ENCODE measurements at places on chromosomes 4 and X.
A peak's percentile ranks its signal among the peaks of the same experiment; 100 is the strongest.

DNA sequence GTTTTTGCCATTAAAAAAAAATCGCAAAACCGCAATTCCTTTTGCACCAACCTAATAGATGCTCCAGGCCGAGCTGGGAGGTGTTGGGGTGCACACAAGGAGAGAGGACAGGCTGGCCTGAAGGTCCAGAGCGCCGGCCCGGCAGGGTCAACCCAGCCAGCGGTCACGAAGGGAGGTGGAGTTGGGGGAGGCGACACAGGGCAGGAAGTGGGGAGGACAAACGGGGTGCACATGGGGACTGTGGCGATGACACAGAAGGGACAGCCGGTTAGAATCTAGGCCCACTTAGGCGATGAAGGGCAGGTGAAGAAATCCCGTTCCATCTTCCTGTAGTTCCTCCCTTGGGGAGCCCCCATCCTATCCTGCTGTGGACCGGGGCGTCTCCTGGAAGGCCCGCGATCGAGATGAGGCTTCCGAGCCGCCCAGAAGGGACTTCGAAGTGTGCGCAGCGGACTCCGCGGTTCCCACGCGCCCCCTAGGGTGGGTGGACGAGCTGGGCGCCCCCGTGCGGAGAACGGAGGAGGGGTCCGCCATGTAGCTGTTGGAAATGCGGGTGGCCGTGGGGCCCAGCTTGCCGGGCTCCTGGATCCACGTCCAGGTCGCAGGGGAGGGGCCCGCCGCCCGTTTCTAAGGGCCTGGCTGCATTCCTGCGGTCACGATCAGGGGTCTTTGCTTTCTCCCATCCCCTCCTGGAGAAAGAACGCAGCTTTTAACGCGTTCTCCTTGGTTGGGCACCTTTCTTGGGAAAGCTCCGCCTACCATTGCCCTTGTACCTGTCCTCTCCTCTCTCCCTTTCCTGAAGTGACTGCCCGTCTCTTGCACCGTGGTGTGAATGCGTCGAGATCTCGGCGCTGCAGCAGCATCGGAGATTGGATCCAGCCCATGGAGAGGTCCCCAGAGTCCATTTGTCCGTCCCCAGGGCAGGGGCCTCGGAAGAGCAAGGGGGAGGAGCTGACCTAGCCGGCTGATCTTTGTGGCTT, 17.0 kb upstream of the HPF1 start:
- no peak for DNase-seq

DNA sequence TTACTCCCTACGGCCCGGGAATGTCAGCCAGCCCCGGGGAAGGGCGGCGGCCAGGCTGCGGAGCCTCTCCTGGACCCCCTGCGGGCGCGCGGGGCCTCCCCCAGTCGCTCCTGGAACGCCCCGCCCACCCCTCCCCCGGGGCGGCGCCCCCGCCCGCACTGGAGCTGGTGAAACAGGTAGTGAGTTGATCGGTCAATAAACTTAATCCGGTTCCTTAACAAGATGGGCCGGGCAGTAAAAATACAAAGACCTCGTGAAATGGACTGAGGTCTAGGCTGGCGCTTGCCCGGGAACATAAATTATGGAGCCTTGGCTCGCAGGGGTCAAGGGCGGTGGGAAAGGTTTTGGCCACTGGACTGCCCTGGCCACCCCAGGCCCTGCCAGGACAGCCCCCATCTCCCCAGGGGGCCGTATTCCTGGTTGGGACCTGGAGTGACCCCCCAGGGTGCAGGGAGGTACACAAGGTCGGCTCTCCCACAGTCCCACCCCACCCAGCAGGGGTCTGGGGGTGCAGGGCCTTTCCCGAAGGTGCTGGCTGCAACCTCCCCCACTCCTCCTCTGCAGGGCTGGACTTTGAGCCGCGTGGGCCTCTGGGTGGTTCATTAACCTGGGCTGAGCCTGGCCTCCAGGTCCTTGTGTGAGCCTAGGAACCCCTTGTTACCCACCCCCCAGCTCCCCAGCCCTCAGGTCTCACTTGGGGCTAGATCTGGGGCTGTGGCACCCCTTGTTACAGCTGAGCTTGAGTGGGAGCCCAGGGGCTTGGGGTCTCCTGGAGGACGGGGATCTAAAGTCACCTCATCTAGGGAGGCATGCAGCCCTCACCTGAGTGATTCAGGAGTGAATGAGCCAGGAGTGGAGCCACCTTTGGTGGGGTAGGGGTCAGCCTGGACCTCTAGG, 2.5 kb downstream of the FGFR3 start:
- DNase-seq: no peak

- peak; percentile 90 for DNase-seq
These were observed 125.8 kb downstream of the IRF2 start for GRCh38 chr4:184348311-184349233.

GRCh38 chr4:135741583-135741982, 1540.0 kb upstream of the PABPC4L start:
- DNase-seq: no peak

- peak; percentile 83 for DNase-seq
These were observed at the start of gene MED14 for GRCh38 chrX:40735325-40736169. TSS of gene MED14 (minus strand) at chrX:40735542. CDS start at chrX:40735412, 130 bp downstream.

GRCh38 chrX:119235051-119235511, 1.0 kb upstream of the PGRMC1 start:
- DNase-seq: no peak

DNA sequence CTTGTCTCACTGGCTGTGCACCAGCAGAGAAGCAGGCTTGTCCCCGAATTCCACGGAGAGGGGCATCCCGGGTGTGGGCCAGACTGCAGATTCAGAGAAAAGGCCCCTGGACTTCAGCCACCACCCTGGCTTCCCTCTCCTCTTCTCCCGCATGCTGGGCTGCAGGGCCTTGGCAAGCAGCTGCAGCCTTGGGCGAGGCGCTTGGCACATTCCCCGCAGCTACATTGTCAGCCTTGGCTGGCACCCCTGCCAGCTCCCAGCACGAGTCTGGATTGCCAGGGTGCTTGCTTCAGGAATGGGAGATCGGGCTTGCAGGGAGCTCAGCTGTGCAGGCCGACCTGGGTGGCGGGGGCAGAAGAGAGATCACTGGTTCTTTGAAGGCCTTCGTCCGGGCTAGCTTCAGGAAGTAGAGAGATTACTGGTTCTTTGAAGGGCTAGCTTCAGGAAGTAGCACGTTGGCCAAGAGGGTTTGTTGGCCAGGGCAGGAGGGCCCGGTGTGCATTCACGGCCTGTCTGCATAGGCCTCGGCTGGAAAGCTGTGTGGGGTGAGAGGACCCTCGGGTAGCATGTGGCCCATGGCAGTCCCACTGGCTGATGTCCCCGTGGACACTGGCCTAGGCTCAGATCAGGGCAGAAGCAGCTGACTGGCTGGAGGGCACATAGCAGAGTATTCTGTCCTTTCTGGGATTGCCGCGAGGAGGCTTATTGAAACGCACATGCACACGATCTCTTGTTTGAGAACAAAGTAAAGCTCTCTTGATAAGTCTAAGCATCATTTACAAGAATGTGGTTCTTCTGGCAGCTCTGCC, 2.7 kb downstream of the ABCD1 start:
- DNase-seq: no peak
